ENCODE measurements at places on chromosomes 2 and 18.

DNA sequence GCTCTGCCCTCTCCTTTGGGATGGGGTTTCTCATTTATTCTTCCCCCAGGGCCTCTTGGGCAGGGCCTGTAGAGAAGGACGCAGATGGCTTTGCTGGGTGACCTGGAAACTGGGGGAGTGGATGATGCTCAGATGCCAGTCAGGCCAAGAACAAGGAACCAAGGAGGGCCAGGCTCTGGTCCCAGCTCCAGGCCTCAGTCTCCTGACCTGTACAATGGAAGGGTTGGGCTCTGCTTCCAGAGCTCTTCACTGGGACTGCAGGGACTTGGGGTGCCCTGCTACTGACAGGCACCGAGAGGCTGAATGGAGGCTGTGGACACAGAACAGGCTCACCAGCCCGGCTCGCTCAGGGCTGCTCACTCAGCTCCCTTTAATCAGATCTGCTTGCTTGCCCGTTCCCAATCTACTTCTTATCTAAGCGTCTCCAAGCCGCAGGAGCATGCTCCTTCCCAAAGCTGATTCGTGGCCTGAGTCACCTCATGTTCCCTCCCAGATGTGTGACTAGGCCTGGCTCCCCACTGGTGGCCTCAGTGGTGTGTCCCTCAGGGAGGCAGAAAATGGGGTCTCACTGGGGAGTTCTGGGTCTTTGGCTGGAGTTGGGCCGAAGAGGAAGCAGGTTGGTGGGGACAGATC lies 82.6 kb upstream of the ODC1 start:
- no peak for DNase-seq

- no peak for DNase-seq
Observed at GRCh38 chr18:46274266-46274665, 170.1 kb downstream of the HAUS1 start.

DNA sequence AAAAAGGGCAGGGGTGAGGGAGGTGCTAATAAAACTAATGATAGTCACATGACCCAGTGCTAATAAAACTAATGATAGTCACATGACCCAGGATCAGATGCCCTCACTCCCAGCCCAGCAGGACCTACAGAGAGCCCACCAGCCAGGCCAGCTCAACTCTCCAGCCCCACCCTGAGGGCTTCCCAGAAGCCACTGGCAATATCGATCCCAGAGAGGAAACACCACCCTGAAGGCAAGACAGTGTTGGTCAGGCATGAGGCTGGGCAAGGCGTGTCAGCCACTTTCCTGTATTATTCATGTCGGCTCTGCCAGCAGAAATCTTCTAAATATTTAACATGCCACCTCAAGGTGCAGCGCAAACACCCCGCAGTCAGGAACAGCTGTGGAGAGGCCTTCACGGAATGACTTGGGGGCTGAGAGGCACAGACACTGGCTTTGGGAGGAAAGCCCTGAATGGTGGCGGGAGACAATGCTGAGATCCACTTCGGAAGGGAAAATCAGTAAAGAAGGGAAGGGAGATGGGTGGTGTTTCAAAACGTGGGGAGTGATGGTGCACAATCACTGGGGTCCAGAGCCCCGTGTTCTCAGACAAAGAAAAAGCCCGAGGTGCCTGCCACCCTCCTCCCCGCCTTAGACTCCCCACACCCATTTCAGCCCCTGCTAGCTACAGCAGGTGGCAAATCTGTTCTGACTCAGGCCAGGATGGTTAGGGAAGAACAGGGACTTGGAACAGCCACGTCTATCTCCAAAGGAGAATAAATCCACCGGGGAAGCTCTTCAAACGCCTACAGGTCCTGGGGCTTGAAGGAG lies 1.4 kb downstream of the REEP1 start:
- peak; percentile 39 for DNase-seq

GRCh38 chr2:152740743-152741328 lies 22.4 kb downstream of the ARL6IP6 start:
- DNase-seq = peak; percentile 6

DNA sequence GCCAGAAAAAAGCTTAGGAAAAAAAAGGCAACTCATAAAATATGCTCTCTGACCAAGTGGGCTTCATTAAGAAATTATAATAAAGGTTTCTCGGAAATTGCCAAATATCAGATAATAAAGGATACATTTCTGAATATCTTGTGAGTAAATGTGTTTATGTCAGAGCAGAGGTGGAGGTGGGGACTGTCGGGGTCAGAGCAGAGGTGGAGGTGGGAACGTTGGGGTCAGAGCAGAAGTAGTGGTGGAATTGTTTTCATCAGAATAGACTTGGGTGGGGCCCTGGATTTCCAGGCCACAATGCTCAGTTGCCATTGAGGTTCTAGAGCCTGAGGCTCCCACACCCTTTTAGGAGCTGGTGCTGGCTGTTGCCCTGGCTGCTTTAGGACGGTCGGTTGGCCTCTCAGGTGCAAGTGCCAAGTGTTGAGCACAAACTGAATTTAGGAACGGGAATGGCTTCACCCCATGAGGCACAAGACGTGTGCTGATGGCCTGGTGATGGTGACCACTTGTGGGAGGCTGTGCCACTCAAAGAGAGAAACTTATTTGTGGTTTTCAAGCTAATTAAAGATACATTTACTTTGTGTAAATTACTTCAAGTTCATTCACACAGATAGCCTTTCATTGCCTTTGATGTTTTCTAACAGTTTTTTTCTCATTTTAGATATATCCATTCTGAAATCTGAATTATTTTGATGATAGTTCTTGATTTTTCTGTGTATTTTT lies 131.5 kb downstream of the ATP9B start:
- peak; percentile 60 for DNase-seq
